Germinal center (tissue), 1 donor: ENCODE measurements at places on chromosomes 3 and 15.

GRCh38 chr15:57203906-57204305 lies 172.4 kb upstream of the CGNL1 start:
- no peak for DNase-seq

GRCh38 chr3:71722693-71723092 lies 2.5 kb downstream of the EIF4E3 start:
- no peak for DNase-seq

DNA sequence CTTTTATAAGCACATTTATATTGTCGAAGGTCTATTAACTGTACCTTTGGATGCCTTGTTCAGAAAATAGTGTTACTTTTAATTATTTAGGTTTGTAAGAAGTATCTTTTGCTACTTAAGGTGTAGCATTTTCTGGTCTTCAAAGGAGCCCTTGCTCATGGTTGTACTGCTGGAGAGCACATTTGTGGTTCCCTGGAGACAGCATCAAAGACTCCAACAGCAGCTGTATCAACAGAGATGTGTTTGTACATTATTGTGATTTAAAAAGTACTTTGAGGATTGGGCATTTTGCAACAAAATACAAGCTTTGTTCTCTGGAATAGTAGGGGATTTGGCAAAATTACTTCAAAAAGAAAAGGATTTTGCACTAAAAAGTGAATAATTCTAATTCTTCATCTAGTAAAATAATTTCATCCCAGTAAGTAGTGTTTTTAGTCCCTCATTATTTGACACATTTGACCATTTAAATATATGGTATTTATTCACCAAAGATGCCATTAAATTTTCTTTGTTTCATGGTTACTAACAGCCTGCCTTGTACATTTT lies 16.5 kb downstream of the TBC1D23 start:
- DNase-seq, result no peak

DNA sequence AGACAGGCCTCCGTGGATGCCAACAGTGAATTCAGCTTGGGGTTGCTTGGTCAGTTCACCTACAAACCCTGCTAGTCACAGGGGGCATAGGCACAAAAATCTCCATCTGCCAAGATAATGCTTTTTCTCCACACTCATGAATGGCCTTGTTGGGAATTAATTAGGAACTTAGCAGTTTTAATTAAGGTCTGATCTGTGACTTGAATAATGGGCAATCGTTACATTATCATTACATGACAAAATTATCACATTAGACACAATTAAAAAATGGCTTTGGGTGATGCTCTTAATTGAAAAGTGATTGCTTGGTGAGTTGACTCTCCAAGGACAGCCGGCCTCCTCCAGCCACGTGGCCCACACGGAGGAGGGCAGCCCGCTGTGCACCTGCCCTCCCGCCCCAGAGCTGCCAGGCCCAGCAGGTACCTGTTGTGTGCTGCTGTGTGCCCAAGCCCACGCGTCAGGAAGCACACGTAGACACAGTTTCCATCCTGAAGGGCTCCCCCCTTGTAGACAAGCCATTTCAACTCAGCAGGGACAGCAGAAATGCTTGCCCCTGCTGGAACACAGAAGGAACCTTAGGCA lies 274.2 kb downstream of the OCA2 start:
- DNase-seq, result no peak

DNA sequence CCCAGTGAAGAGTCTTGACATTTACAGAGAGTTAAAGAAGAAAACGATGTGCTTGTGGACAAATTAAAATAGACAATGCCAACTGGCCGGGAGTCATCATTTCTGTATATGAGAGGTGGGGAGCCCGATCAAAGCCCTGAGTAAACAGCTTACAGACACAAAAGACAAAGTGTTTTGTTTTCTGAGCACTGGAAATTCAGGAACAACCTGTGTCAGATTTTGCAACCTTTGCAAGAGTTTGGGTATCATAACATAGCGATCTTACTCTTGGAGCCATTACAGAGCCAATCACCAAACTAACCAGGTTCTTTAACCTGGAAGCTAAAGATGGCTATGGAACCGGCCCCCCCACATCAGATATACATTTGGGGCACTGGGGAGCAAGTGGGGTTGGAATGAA lies 101.9 kb upstream of the LRIG1 start:
- DNase-seq, result no peak

DNA sequence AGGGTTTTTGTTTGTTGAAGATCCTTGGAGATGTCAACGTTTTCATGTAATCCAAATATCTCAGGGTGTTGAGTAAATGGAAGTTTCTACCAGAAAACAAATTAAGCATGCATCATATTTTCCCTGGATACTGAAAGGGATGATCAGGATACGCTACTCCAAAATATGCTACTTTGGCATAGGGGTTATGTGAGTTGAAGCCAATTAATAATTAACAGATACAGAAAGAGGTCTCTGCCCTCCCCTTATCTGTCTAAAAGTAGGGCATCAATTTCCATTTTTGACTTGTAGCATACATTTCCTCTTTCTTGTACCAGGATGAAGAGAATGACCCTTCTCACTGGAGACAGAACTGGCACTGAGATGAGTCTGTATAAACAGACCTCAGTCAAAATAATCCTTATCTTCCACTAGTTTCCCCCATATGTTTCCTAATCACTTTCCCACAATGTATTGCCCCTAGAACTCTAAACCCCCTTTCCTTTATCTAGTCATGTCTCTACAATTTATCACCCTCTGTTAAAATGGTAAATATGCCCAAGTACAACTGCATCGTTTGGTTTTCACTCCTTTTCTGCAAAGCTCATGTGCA lies 17.4 kb upstream of the ASB14 start:
- DNase-seq, result no peak

- DNase-seq, result no peak
These were observed 173.6 kb upstream of the LRRFIP2 start for GRCh38 chr3:37347941-37348340.

DNA sequence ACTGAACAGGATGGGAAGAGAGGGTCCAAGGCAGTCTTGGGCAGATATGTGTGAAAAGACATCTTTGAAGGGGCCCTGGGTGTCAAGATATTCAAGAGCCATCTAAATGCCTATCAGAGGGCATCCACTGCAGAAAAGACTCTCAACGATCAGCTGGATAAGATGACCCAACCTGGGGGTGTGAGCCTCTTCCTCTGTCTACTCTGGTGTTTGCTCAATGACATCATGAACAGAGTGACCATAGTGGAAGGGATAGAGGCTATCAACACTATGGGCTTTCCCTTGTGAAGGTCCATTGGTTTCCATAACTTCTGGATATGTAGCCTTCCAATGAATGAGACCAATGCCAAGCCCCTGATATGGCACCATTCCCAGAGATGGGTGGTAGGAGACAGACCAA lies 42.1 kb downstream of the FAH start:
- no peak for DNase-seq

DNA sequence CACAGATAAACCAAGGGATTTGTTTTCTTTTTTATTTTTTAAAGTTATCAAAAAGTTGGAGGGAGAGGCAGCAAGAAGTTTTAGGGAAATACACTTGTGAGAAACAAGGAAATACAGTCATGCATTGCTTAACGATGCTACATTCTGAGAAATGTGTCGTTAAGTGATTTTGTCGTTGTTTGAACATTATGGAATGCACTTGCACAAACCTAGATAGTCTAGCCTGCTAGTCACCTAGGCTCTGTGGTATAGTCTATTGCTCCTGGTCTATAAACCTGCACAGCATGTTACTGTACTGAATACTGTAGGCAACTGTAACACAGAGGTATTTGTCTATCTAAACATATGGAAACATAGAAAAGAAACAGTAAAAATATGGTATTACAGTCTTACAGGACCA lies 2.0 kb upstream of the NFKBIZ start:
- no peak for DNase-seq

DNA sequence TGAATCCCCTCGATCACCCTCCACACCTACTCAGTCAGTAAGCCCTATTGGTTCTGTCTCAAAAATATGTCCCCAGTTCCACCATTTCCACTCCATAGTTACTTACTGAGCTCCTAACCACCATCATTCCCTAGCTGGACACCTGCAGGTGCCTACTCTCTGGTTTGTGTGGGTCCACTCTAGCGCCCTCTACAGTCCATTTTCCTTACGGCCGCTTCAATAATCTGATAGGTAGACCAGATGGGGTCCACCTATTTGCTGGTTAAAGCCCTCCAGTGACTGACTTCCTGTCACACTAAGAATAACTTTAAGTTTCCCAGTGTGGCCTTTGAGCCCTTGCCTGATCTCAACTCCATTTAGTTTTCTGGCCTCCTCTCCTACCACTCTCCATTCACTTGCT lies 5.0 kb downstream of the GXYLT2 start:
- peak; percentile 16 for DNase-seq

GRCh38 chr15:31046759-31047359 lies 54.7 kb downstream of the TRPM1 start:
- no peak for DNase-seq

GRCh38 chr3:27591312-27592210 lies 107.4 kb upstream of the SLC4A7 start:
- no peak for DNase-seq

DNA sequence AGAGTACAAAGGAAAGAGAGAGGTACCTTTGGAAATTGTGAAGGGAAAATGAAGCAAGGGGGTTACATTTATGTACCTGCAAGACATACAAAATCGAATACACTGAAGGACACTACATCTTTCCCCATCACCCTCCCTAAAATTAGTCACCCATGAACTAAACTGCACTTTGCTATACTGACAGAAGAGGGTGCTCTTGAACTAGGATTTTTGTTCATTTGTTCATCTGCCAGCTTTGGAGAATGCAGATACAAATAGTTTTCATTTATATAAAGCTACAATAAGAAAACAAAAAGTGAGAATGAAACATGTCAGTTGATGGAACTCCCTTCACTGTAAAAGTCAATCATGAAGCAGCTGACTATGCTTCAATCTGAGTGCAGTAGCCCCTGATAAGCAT lies 55.7 kb downstream of the PCCB start:
- DNase-seq, result peak; percentile 63

DNA sequence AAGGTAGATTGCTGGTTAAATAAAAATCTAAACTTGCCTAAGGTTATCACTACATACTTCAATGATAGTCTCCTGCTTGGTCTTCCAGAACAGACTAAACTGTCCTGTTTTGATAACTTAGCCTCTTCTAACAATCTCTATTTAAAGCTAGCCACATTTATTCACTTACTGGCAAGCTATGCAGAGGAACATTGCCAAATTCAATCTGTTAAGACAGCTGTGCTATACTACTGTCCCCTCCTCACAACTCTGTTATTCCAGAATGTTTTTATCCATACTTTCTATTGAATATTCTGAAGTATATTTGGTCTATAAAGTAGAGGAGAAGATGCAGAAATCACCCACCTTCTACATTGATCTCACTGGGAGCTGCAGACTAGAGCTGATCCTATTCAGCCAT lies 594.0 kb upstream of the CCDC54 start:
- DNase-seq, result no peak

GRCh38 chr15:63504979-63505841 lies 817 bp downstream of the USP3 start:
- peak; percentile 37 for DNase-seq

DNA sequence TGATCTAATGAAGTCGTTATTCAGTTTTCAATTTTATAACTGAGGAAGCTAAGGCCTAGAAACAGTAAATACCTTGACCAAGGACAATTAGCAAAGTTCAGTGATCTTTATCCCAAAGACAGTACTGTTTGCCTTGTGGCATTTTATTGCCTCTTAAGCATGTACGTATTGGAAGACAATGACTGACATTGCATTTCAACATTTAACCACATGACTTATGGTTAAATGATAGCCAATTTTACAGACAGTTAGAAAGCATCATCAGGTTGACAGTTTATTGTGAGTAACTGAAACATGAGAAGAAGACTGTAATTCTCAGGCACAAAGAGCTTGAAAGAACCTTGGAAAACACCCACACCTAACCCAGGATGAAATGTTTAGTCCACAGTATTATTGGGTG lies 390.8 kb upstream of the ZNF385D start:
- DNase-seq, result no peak

- no peak for DNase-seq
These were observed 166.8 kb upstream of the MLF1 start for GRCh38 chr3:158404131-158404718.

- no peak for DNase-seq
These were observed 86.2 kb downstream of the RFTN1 start for GRCh38 chr3:16427103-16427965.

GRCh38 chr15:41809526-41810220 lies 18.2 kb upstream of the JMJD7 start:
- no peak for DNase-seq

GRCh38 chr15:48945386-48945785 lies 18.3 kb downstream of the SHC4 start:
- DNase-seq, result no peak

GRCh38 chr3:135896613-135897012 lies 68.9 kb upstream of the PPP2R3A start:
- no peak for DNase-seq

DNA sequence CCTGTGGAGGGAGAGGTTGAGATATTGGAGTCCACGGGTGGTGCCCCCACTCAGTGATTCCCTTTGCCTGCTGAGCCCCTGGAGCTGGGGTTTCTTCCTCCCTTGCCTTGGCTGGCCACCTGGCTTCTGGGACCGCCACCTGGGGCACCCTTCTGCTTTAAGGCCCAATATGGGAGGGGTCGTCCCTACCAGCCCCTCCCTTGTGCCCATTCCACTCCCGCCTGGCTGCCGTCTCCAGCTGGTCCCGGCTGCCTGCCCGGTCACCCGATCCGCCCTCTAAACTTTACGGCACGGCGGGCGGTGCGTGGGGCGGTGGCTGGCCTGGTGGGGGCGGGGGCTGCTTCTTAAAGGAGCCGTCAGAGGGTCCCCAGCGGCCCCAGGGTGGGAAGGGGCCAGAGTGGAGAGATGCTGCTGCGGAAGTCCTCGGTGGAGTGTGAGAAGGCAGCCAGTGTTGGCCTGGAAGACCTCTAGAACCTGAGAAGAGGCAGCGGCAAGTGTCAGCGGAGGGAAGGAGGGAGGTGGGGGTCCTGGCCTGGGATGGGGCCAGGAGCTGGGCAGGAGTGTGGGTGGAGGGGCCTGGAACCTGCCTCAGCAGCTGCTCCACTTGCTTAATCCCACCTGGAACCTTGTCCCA lies 1.6 kb upstream of the SEMA3B start:
- no peak for DNase-seq

DNA sequence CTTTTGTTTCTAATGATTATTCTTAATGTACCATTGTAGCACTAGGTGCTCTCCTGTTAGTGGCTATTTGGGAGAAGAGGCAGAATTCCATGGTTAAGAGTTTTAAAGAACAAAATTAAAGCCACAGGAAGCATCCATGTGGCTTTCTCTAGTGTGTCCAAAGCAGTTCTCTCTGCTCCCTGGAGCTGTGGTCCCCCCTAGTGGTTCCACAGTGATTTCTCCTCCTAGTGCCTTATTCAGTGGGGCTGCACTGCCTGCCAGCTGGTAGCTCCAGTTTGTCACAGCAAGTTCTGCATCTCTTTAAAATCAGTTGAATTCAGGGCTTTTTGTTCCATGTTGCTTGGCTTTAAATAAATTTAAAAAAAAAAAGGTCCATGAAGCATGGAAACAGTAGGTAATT lies 39.6 kb upstream of the FAM98B start:
- DNase-seq, result peak; percentile 14

- no peak for DNase-seq
These were observed 241.1 kb upstream of the ICE2 start for GRCh38 chr15:60720086-60720485.

GRCh38 chr3:24388159-24388558 lies 106.5 kb downstream of the THRB start:
- no peak for DNase-seq
